ENCODE measurements at places on chromosomes 7 and 10.

DNA sequence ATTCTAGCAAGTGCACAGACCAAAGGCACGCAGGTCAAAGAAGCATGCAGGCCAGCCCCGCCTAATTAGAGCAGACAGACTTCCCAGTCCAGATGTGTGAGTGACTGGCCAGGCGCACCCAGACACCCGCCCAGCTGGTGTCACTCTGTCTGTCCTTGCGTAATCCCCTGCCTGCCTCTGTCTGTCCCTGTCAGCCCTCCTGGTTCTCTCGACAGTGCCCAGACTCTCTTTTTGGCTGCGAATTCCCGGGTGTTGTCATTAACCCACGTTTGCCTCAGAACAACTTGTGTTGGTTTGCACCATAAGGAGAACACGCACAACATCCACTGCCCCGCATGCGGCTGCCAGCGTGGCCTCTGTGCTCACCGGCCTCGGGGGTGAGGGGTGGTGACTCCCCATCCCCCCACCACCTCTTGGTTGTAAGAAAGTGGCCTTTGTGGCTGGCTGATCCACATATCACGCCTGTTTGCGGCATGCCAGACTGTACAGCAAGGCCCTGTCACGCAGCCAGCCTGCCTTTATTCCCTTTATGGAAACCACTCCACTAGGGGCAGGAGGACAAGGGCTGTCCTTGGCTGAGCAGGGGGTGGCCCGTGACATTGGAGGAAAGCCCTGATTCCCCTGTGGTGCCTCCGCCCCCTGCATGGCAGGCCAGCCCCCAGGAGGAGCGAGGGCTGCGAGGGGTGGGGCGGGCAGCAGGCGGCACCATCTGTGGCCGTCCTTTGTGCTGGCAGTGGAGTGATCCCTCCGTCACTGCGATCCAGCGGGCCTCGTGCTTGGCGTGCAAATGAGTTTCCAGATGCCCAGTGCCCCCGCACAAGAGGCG is 72.8 kb upstream of the PPIF start:
- no peak for DNase-seq

DNA sequence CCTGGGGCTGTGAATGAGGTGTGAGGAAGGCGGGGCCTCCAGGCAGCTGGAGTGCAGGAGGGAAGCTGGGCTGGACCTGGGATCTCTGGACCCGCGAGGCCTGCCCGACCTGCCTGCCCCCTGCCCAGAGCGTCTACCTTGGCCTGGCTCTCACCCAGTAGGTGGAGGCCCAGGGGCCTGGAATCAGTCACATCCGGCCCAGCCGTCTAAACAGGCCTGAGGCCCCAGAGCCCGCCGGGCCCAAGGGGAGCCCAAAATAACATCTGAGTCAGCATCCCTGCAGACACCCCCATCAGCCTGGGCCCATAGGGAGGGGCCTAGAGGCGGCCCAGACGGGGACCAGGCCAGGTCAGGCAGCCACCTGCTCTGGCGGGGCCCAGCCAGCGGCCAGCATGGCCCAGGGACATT is 15.1 kb upstream of the ELN start:
- no peak for DNase-seq

DNA sequence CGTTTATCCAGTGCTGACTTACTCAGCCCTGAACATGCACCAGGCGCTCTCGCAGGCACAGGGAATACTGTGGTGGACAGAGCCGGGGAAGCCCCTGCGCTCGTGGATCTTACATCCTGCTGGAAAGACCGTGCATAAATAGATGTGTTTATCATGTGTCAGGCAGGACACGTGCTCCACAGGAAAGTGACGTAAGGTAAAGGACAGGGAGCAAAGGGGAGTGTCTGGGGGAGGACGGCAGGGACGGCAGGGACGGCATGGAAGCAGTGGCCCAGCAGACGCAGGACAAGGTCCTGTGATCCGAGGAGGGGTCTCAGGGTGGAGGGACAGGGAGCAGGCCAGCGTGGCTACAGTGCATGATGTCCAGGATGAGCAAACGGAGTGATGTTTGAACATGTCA is 410.5 kb downstream of the PAXIP1 start:
- DNase-seq = no peak

DNA sequence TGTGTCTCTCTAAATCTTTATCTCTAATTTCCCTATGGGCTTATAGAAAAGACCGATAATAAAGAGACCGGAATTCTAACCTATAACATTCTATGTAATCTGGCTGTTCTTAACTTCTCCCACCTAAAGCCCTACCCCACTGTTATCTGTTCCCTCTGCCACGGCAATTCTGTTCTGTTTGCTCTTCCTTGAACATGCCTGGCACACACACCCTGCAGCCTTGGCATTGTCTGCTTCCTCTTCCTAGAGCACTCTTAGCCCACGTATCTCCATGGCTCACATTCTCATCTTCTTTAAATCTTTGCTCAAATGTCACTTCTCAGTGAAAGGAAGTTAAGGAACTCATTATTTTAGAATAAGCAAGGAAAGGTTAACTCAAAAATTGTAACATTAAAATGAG is 309.2 kb downstream of the GPR158 start:
- no peak for DNase-seq

GRCh38 chr10:121792198-121792597 is 135.6 kb downstream of the ATE1 start:
- DNase-seq = no peak

- no peak for DNase-seq
Observed at GRCh38 chr10:80946957-80947726, 409.4 kb downstream of the SH2D4B start.

GRCh38 chr10:49297818-49298670 is 926 bp upstream of the C10orf71 start:
- peak; percentile 31 for DNase-seq

DNA sequence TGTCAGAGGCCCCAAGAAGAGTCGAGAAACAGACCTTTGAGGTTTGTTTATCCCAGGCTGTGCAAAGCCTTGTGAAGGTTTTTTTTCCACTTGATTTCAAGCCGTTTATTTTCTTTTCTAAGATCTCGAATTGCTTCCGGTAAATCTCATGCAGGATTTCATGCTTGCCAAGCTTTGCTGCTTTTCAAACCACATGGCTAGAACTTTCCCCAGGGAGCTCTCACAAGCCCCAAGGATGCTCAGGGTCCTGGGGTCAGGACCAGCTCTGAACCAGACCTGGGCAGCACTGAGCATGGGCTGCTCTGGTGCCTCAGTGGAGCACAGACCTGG is 48.0 kb upstream of the AQP1 start:
- DNase-seq = no peak

GRCh38 chr10:30500534-30500933 is 66.5 kb downstream of the MAP3K8 start:
- DNase-seq = no peak

DNA sequence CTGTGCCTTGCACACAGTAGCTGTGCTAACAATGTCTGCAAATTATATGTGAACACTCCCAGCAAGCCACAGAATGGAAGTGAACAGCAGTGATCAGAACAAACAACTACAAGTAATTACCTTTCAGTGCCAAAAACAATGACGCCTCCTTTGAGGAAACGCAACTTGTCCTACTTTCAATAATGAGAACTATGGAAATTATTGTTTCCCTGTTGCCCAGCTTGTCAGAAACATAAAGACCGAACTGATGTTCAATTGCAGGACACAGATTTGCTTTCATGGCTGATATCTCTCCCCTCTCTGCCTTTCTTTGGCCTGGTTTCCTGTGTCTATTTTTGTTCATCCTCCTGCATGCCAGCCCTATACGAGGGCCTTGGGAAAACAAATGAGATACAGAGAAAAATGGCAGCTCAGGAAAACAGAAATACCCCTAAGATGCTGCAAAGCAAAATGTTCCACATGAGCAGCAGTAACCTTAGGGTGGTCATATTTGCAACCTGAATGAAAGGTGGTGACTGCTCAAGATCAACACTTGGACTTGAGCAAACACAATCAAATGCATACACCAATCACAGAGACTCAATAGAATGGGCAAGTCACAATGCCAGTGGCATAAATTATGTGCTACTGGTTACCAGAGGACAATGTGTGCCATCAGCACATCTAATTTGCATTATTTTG is 26.8 kb downstream of the COBL start:
- DNase-seq = no peak

DNA sequence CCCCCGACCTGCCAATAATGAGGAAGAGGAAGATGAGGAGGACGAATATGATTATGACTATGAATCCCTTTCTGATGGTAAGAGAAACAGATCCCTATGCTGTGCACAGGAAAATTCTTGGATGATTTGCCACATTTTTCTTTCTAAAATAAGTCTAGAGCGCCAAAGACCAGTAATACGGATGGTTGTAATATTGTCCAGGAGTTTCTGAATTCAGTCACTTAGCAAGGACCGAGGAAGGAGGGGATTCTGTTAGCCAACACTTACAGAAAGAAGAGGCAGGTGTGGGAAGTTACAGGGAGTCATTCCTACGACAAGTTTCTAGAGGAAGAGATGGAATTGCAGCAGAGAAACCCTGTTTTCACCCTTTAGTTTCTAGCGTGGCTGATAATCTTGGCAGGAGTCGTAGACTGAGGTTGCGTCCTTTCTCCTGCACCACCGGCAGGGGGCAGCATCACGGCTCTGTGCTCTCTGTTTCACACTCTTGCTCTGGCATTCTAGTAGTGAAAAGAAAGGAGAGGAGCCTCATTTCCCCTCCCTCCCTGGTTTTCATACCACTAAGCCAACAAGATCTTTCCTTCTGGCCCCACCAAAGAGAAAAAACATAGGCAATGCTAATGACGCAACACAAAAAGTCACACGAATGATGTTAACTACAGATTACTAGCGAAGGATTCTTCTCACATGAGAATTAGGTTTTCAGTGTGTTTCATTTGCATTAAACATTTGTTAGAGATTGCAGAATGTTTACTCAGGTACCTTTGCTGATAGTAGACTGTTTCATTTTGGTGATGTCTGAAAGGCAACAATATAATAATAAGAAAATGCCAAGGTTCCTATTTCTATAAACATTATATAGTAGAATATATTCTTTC is 82.7 kb downstream of the NOC3L start:
- DNase-seq = peak; percentile 80

DNA sequence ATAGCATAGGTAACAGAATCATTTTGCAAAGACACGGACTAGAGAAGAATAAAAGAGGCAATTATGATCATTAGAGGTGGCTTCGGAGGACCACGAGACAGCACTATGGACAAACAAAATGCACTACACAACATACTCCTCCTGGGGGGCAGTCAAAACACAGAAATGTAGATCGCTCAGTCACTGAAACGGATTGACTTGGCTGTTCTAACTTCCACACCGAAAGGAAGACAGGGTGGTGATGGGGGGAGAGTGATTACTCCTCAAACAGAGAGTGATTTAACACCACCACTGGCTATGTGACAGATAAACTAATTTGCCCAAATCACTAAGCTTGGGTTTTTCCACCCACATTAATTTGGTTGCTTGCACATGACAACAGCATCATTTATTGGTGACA is 14.1 kb upstream of the PPA1 start:
- no peak for DNase-seq

DNA sequence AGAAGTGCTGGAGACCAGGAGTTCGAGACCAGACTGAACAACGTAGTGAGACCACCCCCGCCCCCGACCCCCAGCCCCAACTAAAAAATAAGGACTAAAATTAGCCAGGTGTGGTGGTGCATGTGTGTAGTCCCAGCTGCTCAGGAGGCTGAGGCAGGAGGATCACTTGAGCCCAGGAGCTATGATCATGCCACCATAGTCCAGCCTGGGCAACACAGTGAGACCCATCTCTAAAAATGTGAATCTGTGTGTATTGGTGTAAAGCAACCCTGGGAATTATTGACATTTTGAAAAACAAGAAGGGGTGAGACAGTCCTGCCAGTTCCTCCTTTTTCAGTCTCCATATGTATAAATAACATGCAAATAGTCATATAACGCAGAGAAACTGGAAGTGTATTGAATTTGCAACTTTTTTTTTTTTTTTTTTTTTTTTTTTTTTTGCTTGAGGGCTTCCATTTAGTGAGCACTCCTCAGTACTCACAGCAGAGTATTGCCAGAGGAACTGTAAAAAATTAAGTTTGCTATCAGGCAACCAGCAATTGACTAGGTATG is 3.4 kb upstream of the ITGB1 start:
- DNase-seq = no peak

DNA sequence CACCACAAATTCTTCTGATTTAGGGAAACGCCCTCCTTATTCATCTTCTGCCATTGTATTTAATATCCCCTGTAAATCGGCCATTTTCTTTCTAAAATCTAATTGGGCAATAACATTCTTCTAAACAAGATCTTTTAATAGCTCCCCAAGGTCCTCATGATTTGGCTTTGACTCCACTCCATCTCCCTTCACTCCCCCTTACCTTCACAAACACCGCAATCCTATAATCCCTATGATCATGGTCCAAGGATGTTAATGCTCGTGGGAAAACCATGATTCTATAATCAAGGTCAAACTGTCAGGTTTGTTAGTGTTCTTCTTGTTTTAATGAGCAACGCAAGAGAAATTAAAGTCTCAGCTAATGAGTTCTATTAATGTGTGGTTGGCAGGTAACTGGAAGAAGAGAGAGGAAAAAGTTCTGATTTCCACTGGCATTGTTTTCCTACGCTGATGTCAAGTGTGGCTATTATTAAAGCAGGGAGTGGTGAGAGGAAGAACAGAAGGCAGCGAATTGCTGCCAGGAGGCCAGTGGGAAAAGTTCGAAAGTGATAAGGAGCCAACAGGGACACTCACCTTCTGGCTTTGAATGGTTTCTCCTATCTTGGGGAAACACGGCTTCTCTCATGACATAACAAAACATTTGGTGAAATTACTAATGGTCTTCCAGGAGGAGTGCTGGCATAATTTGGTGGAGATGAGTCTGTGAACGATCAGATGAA is 28.1 kb downstream of the LRRC72 start:
- no peak for DNase-seq

DNA sequence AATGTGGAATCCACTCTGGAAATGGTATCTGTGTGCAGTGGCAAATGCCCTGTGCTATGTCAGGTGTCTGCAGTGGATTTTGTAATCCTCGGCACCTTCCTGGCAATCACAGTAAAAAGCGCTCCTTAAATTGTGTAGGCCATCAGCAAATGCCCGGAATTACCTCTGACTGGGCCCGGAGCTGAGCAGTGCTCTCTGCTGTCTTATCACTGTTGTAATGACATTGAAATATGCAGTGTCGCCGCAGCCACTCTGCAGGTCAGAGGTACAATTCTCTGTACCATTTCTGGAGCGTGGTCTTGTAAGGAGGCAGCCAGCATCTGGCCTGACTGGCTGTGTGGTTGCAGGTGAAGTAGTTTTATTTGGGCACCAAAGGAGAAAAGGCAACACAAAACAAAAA is 416.4 kb upstream of the MKI67 start:
- DNase-seq = no peak

GRCh38 chr10:51228714-51229100 is 154.4 kb downstream of the PRKG1 start:
- DNase-seq = no peak

DNA sequence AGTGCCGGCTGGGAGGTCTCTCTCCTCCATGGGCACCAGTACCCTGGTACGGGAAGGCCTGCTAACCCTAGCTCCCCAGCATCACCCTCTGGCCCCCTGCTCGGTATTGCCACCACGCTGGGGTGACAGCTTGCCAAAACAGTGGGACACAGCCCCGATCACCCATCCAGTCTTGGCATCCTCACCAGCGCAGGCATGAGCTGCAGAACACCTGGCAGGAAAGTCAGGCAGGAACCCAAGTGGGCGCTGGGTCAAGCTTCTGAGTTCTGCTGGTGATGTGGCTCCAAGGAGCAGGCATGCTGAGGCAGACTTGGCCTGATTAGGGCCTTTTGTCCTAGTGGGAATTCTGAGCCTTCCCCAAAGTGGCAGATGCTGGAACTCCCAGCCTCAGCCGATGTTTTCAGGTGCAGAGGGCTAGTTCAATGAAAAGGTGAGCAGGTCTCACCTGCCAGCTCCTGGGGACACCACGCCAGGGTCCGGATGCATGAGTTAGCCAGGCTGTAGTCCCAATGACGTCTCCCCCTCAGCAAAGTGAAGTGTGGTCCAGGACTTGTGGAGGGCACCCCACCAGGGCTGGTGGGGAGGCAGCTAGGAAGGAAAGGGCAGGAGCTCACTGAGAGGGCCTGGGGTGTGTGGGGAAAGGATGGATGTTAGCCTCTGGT is 8.5 kb upstream of the ZNF22 start:
- DNase-seq = no peak

All from neural progenitor cell (in vitro differentiated cells).